Dorsolateral prefrontal cortex (tissue), 122 donors: ENCODE measurements at places on chromosomes 1 and 21. TPM values are rescaled to one million over a fixed set of nuclear protein-coding genes. Genes with fewer than 3 reads are reported as not detected.

DNA sequence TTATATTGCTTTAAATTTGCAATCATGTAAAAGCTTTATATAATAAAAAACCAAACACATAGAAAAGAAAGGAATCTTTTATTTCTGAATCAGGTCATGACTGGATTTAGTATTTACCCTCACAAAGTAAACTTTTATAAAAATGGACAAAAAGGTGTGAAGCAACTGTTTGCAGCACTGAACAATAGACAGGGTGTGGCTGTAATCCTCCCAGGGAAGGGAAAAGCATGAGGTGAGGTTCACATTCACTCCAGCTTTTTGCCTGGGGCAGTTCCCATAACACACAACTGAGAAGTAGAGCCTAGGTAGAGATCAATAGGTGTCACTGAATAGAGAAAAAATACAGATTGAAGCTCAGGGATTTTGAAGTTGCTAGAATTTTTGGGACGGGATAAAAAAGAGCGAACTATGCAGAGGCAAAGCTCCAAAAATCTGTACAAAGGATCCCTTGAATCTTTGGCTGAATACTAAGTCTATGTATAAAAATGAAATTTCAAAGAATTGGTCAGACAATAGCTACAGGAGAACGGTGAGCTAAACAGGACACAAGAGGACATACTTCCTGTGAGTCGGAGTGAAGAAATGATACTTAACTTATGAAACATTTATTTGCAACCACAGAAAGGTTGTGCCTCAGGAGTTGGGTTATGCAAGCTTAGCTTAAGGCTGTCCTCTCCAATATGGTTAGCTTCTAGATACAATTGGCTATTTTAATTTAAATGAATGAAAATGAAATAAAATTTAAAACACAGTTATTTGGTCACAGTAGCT is 162.0 kb upstream of the ZP4 start:
- DNase-seq, result no peak

- no peak for DNase-seq
These were observed 811 bp upstream of the ZNF672 start for GRCh38 chr1:248837045-248837780.

DNA sequence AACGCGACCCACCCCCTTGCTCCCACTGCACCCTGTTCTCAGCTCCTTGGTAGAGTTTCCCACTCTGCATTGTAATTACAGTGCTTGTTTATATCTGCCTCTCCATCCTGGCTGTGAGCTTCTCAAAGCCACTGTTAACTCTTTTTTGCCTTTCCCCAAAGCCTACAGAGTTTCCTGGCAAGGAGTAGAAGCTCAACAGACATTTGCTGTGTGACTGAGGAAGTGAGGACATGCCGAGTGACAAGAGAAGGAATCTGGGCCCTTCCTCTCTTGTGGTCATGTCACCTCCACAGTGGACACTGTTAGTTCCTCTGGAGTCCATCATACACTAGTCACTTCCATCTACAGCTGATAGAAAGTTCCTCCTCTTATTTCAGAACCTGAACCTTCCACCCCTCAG is 6.1 kb upstream of the IGSF8 start:
- DNase-seq, result no peak

- peak; percentile 92 for DNase-seq
These were observed at the start of gene GPR3 for GRCh38 chr1:27392096-27392777. Gene GPR3 (plus strand): TSS chr1:27392622. CDS start chr1:27393799, 1,177 bp downstream.

The SLC30A2 gene
- total RNA-seq, result 0.29 TPM

GRCh38 chr21:41243107-41243506 is 73.5 kb upstream of the FAM3B start:
- no peak for DNase-seq

GRCh38 chr21:35096959-35097358 is 47.9 kb upstream of the RUNX1 start:
- no peak for DNase-seq

The MACO1 gene
- 24.3 TPM for total RNA-seq

GRCh38 chr1:12143631-12144155 is 23.1 kb upstream of the TNFRSF1B start:
- DNase-seq, result peak; percentile 62

The LAMB3 gene
- 11.7 TPM for total RNA-seq

DNA sequence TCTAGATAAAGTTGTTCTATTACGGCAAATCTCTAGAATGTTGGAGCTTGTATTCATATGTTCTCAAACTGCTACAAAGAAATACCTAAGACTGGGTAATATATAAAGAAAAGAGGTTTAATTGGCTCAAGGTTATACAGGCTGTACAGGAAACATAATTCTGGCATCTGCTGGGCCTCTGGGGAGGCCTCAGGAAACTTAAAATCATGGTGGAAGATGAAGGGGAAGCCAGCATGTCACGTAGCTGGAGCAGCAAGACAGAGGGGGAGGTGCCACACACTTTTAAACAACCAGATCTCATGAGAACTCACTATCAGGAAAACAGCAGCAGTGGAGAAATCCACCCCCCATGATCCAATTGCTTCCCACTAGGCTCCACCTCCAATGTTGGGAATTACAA is 390.4 kb upstream of the ADGRL4 start:
- no peak for DNase-seq

- no peak for DNase-seq
These were observed 33.9 kb upstream of the SELENON start for GRCh38 chr1:25765923-25766589.

DNA sequence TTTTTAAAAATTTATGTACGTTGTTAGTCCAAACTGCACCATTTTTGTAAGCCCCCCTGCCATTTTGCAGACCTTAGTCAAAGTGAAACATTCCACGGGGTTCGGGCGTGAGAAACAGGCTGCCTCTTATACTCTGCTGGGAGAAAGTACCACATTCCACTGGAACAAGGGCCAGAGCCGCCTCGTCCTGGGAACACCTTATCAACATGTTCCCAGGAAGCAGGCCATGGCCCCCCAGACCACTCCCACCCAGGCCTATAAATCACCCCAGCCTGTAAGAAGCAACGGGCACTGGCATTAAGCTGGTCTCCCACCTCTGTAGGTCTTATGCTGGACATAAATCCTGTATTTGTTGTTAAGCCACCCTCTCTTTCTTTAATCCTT is 854 bp upstream of the ZRANB2 start:
- DNase-seq, result peak; percentile 2

GRCh38 chr1:116962987-116963639 is 38.4 kb upstream of the CD101 start:
- no peak for DNase-seq

DNA sequence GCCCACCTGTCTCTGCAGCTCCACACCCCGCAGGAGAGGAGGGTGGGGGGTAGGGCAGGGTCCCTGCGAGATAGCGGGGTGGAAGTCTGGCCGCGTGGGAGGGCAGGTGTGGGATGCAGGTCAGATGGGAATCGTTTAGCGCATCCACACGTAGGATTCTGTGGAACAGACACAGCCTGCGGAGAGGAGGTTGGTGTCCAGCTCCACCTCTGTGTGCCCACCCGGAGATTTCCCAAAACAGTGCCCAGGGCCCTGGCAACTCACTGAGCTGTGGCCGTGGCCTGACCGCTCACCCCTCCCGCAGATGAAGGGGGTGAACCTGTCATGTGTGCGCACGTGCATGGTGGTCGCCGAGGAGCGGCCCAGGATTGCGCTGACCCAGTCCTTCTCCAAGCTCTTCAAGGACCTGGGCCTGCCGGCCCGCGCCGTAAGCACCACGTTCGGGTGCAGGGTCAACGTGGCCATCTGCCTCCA is 46.9 kb downstream of the S100B start:
- no peak for DNase-seq

DNA sequence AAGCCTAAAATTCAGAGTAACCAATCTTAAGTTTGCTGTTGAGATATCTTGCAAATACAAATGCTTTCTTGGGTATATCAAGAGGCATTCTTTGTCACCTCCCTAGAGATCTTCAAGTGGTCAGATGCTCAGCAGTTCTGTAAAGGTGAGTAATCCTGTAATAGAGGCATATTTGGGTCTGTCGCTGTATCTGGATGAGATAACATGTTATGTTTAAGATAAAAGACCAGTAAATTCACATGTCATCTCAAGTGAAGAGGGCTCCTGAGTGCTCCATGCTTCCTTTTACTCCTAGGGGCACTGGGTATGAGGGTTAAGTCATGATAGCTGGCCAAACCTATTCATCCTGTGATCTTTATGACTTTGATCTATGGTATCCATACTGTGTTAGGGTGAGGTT is 7.5 kb downstream of the CR2 start:
- no peak for DNase-seq

GRCh38 chr1:185492089-185492825 is 175.2 kb upstream of the IVNS1ABP start:
- no peak for DNase-seq

DNA sequence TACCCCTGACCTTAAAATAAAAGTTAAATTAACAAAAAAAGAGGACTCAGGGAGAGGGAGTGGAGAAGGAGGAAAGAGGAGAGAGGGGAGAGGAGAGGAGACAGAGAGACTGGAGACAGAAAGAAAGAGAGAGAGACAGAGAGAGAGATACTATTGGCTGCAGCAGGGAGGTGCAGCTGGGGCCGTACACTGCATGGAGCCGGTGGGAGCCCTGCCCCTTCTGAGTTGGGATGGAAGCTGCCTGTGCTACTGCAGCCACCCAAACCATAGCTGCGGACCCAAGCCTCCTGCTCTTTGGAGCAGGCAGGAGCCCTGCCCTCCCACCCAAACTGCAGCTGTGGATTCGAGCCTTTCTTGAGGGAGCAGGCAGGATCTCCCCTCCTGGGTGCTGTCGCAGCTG is 32.7 kb upstream of the HP1BP3 start:
- DNase-seq, result no peak

GRCh38 chr1:25906644-25907300 is 553 bp upstream of the STMN1 start:
- peak; percentile 48 for DNase-seq

The MAP3K7CL gene
- 2.3 TPM for total RNA-seq

The ZNF683 gene
- not detected for total RNA-seq

- DNase-seq, result no peak
These were observed 10.6 kb upstream of the LINGO4 start for GRCh38 chr1:151815716-151816327.

GRCh38 chr1:159832309-159832708 is 5.6 kb downstream of the SLAMF8 start:
- DNase-seq, result no peak

DNA sequence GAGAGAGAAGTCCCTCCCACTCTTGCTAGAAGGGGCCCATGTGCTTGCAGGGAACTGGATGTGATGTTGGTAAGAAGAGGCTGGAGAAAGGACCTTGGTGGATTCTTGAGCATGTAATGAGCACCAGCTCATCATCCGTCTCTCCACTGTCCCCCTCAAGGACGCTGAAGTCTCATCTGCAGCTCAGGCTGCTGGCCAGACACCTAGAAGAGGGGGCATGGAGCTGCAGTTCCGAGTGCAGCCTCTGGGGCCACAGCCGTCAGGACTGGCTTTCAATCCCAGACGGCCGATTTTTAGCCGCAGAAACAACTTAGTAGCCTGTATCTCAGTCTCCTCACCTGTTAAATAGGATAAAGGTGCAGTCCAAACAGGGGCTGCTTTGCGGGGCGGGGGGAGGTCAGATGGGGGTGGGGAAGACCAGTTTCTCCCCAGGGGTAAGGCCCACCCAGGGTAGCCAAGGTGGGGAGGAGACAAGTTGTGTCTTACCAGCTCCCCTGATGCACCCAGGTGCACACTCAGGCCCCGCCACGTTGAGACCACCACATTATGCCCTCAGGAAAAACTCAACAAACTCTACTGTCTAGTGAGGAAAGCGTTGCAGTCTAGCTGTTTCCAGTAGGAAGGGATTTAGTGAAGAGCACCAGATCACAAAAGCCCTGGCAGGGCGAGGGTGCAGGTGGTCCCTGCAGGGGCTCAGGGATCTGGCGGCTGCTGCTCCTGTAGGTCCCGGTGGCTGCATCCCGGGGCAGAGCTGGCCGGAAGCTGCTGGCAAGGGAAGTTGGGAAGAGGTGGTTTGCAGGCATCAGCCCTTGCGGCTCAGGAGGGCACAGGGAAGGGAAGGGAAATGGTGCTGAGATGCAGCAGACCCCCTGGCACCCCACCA is 29.5 kb downstream of the LDLRAP1 start:
- DNase-seq, result no peak

- no peak for DNase-seq
These were observed 6.2 kb downstream of the PRMT2 start for GRCh38 chr21:46641656-46642055.

The OR14K1 gene
- not detected for total RNA-seq

GRCh38 chr21:42556960-42557359 is 43.3 kb downstream of the SLC37A1 start:
- no peak for DNase-seq

The THEM5 gene
- total RNA-seq, result 0.56 TPM

The FLG gene
- total RNA-seq, result not detected

- no peak for DNase-seq
These were observed 125.8 kb upstream of the C8B start for GRCh38 chr1:57091642-57092041.

DNA sequence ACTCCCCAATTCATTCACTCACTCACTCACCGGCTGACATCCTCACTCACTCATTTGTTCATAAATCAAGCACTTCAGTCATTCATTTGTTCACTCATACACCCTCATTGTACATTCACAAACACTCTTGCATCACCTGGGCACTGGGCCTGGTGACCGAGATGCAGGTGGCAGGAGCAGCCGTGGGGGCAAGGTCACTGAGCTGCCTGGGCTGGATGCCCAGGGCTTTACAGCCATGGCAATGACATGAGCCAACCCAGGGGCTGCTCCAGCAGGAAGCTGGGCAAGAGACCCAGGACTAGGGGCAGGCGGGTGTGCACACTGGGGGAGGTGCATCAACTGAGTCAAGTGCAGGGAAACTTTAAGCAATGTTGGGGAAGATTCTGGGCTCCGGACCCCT is 113.6 kb upstream of the IGSF21 start:
- no peak for DNase-seq

DNA sequence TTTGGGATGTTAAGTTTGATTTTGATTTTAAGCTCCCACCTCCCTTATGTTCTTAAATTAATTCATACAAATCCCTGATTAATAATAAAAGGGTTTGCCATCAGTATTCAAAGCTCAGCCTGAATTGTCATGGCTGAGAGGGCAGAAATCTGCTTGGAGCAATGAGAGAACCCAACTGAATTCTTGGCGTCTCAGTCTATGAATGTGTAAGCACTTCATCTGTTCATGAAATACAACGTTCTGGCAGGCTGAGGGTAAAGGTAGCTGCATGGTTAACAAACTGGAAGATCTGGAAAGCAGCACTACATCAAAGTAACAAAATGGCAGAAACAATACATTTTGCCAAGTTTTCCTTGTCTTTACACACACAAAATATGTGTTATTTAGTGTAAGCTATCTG is 95.3 kb downstream of the ACBD6 start:
- no peak for DNase-seq

DNA sequence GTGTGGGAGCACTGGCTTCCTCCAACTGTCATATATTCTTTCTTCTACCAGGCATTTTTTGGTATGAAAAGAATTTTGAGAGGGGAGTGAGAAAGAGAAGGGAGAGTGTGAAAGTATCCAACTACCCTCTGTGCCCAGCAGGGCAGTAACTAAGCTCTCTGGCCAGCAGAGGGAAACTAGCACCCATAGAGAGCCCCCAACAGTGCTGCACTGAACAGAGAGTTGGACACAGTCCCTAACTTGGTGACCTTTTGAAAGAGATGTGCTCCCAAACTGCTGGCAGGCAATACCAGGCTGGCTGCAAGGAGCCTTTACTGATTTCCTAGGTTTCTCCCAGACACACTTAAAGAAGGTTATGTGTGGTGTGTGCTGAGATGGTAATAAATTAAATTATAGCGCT is 118.8 kb upstream of the PBX1 start:
- DNase-seq, result no peak
